ENCODE measurements at places on chromosomes 5 and 9.

- DNase-seq = peak; percentile 1
These were observed 78.7 kb downstream of the SLC25A46 start for GRCh38 chr5:110817459-110817858.

- no peak for DNase-seq
These were observed 401.1 kb upstream of the RGMB start for GRCh38 chr5:98372351-98372750.

DNA sequence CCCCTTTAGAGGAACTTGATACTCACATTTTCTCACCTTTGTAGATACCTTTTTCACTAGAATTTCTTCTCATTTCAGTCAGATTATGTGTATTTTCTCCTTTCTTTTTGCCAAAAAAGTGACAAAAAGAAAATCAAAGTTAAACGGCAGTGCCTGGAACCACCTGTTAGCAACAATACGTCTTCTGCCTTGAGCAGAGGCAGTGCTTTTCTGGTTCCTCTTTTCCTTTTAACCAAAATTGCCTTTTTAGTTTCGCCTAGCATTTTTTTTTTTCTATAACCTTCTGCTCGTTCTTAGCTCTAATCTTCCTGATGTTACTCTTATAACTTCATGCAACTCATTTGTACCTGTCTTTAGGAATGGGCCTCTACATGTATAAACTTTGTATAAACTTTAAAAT is 26.1 kb downstream of the SMIM32 start:
- DNase-seq = no peak

GRCh38 chr5:90421136-90421535 is 11.6 kb upstream of the CETN3 start:
- no peak for DNase-seq

GRCh38 chr9:86557063-86557766 is 203.0 kb upstream of the TUT7 start:
- peak; percentile 84 for DNase-seq

DNA sequence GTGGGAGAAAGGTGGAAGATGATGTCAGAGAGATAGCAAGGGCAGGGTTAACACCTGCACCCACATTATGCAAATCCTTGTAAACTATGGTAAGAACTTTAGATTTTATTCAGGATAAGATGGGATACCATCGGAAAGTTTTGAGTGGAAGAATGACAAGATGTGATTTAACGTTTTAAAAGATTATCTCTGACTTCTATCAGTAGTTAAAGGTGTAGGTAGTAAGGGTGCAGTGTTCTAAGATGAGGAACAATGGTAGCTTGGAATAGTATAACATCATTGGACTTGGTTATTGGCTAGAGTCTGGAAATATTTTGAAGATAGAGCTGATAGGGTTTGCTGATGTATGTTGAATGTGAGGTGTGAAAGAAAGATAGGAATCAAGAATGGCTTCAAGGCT is 211.3 kb downstream of the CCDC171 start:
- no peak for DNase-seq

GRCh38 chr9:75429531-75430475 is 341.5 kb downstream of the OSTF1 start:
- DNase-seq = no peak

DNA sequence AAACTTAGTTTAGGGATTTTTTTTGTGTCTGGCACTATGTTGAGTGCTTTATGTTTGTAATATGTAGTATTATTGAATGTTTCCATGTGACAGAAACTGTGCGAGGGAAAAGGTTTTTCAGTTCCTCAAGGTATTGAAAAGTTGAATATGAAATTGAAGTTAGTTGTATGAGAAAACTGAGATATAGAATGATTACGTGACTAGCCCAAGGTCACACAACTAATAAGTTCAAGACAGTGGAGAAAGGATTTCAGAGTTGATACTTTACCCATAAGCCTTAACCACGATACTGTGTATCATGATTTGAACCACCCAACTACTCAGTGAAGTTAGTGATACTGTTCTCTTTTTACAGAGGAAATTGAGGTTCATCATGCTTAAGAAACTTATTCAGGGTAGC is 5.7 kb downstream of the NIPBL start:
- DNase-seq = no peak

DNA sequence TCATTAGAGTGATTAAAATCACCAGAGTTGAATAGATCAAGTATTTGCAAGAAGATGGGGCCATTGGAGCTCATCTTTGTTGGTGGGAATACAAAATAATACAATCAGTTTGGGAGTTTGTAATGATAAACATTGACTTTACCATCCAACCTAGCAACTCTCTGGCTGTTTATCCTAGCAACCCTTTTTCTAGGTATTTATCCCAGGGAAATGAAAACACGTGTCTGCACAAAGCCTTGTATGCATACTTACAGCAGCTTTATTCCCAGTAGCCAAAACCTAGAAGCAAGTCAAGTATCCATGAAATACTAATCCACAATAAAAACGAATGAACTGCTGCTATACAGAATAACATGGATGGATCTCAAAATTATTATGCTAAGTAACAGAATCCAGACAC is 152.7 kb upstream of the DAB2 start:
- no peak for DNase-seq

GRCh38 chr5:53337827-53338226 is 142.6 kb upstream of the FST start:
- no peak for DNase-seq

GRCh38 chr5:155728146-155728856 is 598.7 kb upstream of the SGCD start:
- DNase-seq = peak; percentile 83

DNA sequence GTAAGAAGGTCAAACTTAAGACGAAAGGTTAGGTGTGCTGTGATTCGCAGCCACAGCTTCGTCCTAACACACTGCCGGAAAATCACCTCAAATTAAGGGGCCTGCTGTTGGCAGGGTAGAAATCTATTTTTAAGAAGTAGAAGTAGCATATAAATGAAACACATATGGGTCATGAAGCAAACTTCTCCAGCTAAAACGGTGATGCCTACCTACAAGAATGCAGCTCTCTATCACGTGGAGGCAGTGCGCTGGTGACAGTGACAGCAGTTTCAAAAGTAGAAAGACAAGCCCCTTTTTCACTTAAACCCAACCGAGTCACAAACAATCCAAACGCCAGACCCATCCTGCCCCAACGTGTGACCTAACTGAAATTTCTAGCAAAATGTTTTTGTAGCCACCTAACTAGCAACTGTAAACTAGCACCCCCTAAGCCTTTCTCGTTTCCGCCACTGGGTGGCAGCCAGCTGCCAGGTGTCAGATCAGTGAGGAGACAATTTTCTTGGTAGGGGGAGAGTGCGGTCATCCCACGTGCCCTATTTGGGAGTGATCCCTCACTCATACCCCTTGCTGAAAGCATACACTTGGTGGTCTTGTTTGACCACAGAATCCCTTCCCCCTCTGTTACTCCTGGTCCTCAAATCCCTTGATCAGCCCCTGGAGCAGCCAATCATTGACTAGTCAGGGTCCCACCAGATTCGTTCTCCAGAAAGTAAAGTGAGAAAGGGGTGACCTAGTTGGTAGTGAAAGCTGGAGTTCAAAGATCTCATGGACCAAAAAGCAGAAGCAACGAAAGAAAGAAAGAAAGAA is 71.8 kb upstream of the MAMDC2 start:
- peak; percentile 71 for DNase-seq

- no peak for DNase-seq
These were observed 34.6 kb upstream of the ADAMTS16 start for GRCh38 chr5:5105531-5105930.

DNA sequence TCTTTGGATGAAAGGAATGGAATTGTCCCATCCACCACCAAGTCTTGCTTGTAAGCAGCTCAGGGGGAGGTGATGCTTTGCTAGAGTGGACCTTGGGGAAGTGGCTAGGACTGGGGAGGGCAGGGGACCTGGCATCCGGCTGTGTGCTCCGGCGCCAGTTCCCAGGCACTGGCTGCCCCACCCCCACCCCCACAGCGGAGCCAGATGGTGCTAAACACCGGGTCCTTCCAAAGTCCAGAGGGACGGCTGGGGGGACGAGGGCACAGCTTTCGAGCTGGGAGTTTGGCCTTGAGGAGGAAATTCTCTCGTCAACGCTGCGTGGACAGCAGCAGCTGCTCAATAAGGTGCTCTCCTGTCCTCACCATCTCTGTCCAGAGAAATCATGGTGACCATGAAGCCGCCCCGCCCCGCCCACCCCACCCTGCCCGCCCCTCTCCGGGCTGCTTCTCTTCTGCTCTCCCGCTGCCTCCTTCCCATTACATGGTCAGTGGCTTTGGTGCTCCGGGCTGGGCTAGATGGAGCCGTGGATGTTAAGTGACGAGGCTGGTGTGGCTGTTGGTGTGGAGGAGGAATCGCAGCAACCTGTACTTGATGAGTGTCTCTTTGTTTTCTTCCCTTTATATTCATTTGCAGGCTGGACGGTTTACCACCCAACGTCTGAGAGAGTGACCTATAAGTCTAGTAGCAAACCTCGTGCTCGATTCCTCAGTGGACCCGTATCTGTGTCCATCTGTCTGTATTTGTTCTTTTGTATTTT is 115.7 kb downstream of the WNK2 start:
- no peak for DNase-seq

- no peak for DNase-seq
These were observed 63.3 kb downstream of the DCP2 start for GRCh38 chr5:113039934-113040285.

DNA sequence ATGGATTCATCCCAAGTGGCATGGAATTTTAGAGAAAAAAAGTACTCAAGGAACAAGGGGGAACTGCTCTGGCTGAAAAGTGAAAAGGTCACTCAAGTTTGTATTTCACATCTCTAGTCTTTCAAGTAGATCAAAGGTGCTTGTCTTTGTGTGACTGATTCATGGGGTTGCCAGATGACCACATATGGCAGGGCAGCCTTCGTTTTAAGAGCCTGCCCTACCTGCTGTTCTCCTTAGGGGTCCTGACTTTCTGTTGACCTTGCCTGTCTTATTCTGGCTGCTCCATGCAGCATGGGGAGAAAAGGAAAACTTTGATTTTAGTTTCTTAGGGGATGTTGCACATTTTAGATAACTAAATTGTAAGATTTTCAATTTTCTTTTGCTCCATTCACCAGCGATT is 877.7 kb downstream of the TLE1 start:
- DNase-seq = no peak
